ENCODE measurements at places on chromosomes 11 and 22. TPM values are rescaled to one million over a fixed set of nuclear protein-coding genes. Genes with fewer than 3 reads are reported as not detected.

The POLDIP3 gene
- total RNA-seq = 60.3 TPM

The TRIM29 gene
- 0.55 TPM for total RNA-seq

The ARRB1 gene
- total RNA-seq = 22.7 TPM

The MYO18B gene
- total RNA-seq = 0.07 TPM

The TPBGL gene
- total RNA-seq = 0.20 TPM

The SEPTIN5 gene
- 7.3 TPM for total RNA-seq

The NXPE4 gene
- not detected for total RNA-seq

The CDHR5 gene
- not detected for total RNA-seq

The APOA4 gene
- total RNA-seq = not detected

The DUSP8 gene
- 14.8 TPM for total RNA-seq

The SYT12 gene
- total RNA-seq = 0.34 TPM

The MLC1 gene
- 0.09 TPM for total RNA-seq

The ART1 gene
- not detected for total RNA-seq

The SLC22A8 gene
- not detected for total RNA-seq

The ATG2A gene
- total RNA-seq = 21.4 TPM

The BAD gene
- 46.6 TPM for total RNA-seq

The SLC16A8 gene
- total RNA-seq = not detected

The BARX2 gene
- not detected for total RNA-seq

The FANCF gene
- 7.9 TPM for total RNA-seq

The BTG4 gene
- total RNA-seq = 0.55 TPM

The MYEOV gene
- total RNA-seq = not detected

The GRAMD1B gene
- total RNA-seq = 6.5 TPM

The LYVE1 gene
- 0.27 TPM for total RNA-seq

The SCO2 gene
- total RNA-seq = 1.8 TPM

The ANKK1 gene
- total RNA-seq = 0.19 TPM

The P2RX3 gene
- not detected for total RNA-seq

The SMIM35 gene
- not detected for total RNA-seq

The IGSF9B gene
- total RNA-seq = 13.1 TPM

The CHST1 gene
- total RNA-seq = 2.6 TPM

The TTC17 gene
- 56.7 TPM for total RNA-seq

The TUB gene
- 5.7 TPM for total RNA-seq

The THAP12 gene
- 31.3 TPM for total RNA-seq

The ADM2 gene
- total RNA-seq = 23.0 TPM

The KCNJ1 gene
- 0.14 TPM for total RNA-seq

The PGR gene
- total RNA-seq = 0.18 TPM

The FOLH1 gene
- 0.36 TPM for total RNA-seq

The UBQLNL gene
- 0.27 TPM for total RNA-seq
